ENCODE measurements at places on chromosomes 1 and 21.

GRCh38 chr1:44240802-44241671, 27.8 kb downstream of the DMAP1 start:
- DNase-seq, result no peak

DNA sequence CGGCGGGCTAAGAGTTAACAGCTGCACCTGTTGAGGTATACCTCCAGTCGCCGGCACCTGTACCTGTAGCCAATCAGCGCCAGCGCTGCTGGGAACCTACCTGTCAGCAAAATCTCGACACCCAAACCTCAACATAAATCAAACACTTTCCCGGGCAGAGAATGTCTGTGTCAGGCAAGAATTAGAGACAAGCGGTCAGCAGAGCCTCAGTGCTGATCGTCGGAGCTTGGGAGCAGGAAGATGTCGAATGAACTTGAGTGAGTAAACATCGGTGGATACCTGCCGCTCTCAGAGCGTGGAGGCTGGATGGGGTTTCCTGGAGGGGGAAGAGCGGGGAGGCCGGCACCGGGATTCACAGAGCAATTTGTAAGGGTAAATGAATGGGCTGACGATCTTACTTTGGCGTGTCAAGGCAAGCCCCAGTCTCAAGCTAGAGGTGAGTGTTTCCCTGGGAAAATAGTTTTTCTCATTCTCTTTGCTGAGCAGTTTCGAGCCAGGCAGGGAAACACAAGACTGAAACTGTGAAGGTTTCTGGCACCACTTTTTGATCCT, at the start of gene GRHL3:
Gene GRHL3, plus strand, starts transcription at position 46 of the 552 bp plus-strand sequence. Its CDS starts 195 bp downstream, at position 241.
- no peak for DNase-seq

GRCh38 chr1:224921354-224921753, 8.1 kb upstream of the DNAH14 start:
- no peak for DNase-seq

DNA sequence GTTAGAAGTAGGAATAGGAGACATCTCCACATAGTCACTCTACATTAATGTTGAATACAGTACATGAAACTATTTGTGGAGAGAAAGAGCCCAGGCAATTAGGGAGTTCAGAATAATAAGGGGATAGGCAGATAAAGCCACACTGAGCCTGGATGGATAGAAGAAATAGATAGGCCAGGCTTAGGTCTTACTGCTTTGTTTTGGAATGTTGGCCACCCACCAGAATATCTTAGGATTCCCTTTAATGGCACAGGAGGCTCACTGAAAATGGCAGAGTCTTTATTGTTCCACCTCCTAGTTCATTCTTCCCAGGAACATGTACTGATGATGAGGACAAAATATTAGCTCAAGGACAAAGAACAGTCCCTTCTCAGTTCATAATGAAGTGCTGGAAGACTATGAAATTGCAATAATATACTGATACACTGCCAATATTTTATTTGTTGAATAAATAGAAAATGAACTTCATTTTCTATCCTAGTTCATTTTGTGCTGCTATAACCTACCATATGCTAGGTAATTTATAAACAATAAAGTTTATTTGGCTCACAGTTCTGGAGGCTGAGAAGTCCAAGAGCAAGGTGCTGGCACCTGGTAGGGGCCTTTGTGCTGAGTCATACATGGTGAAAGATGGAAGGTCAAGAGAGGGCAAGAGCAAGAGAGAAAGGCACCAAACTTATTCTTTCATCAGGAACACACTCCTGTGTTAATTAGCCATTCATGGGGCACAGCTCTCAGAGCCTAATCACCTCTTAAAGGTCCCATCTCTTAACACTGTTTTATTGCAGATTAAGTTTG, 87.3 kb downstream of the TBX15 start:
- no peak for DNase-seq

DNA sequence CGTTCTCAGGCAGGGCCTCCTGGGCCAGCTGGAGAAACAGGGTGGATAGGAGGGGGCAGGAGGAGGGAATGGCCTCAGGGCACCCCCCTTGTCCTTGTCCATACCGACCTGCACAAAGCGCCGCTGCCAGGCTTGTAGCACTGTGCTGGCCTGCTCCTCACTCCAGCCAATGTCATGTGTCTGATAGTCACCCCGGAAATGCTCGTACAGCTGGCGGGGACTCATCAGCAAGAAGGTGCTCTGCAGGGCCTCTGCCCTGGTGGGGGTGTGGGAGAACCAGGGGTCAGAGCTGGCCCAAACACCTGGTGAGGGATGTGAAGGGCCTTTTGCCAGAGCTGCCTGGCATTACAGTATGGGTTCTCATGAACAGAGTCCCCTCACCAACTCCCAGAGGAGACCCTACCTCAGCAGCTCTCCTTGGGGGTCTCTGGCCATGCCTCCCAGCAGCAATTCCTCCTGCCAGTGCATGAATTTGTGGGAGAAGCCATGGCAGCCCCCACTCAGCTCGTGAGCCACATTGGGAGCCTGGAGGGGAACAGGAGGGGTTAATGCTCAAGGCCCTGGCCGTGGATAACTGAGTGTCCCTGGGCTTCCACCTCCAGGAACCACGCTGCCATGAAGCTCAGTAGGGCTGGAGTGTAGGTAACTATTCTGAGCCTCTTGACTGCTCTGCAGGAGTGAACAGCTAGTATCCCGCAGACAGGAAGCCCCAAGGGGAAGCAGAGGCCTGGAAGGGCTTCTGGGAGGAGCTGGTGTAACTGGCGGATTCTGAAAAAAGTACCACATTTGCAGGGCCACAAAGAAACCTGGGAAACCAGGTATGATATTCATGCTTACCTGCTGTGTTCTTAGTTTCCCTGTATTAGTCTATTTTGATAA, 13.3 kb downstream of the PTCH2 start:
- no peak for DNase-seq
